ENCODE measurements at places on chromosomes 5 and 9. TPM values are rescaled to one million over a fixed set of nuclear protein-coding genes. Genes with fewer than 3 reads are reported as not detected.

DNA sequence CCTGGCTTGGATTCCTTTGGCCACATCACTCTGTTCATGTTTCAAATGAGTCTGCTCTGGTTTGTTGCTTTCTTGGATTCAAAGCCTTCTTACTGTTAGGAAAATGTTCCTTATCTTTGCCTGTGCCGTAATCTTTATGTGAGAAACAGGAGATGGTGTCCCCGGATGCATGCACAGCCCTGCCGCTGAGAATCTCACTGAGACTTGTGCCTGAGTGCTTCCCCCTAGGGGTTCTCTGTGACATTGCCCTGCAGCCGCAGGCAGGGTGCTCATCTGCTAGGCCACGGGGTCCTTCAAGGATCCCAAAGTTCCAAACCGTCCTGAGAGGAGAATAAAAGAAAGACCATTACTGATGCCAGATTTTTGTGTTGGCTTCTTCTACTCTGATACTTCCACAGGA, 81.4 kb upstream of the ANKRD55 start:
- peaks cover 6% of the 10 kb centered on the region for H3K4me1 ChIP-seq
- no peaks in the 10 kb centered on the region for H3K27me3 ChIP-seq
- no peak for DNase-seq
- H3K4me3 ChIP-seq = no peak overlapping the region

DNA sequence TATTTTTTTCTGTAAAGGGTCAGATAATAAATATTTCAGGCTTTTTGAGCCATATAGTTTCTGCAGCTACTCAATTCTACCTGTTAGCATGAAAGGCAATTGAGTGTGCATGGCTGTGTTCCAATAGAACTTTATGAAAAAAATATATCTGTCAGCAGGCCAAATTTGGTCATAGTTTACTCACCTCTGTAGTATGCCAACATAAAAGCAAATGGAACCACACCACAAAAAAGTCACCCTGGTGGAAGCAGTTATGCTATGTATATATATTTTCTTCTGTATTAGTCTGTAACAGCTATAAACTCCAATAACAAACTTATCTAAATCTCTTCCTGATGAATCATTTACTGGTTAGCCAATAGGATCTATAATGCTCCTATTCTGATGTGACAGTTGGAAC, 3.4 kb downstream of the SLC38A9 start:
- no peaks in the 10 kb centered on the region for H3K36me3 ChIP-seq
- no peaks in the 10 kb centered on the region for H3K27me3 ChIP-seq
- H3K27ac ChIP-seq = no peak overlapping the region
- H3K4me3 ChIP-seq = no peak overlapping the region
- H3K4me1 ChIP-seq = no peaks in the 10 kb centered on the region
- DNase-seq = no peak

GRCh38 chr5:151808451-151809169, 36.9 kb downstream of the G3BP1 start:
- no peak for DNase-seq
- H3K27ac ChIP-seq = no peak overlapping the region
- H3K36me3 ChIP-seq = no peaks in the 10 kb centered on the region
- no peaks in the 10 kb centered on the region for H3K27me3 ChIP-seq
- no peak overlapping the region for H3K4me3 ChIP-seq
- H3K4me1 ChIP-seq = no peaks in the 10 kb centered on the region

DNA sequence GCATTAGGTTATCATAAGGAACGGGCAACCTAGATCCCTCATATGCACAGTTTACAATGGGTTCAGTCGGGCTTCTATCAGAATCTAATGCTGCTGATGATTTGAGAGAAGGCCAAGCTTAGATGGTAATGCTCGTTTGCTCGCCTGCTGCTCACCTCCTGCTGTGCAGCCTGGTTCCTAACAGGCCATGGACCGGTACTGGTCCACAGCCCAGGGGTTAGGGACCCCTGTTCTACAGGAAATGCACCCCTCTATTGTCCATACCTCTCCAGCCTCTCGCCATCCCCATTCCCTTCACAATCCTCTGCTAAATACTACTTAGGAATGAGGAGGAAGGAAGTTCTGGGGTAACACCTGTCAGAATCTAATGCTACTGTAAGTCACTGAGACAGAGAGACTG, 75.1 kb downstream of the OXCT1 start:
- H3K27ac ChIP-seq = no peak overlapping the region
- H3K4me3 ChIP-seq = no peak overlapping the region
- no peaks in the 10 kb centered on the region for H3K27me3 ChIP-seq
- H3K4me1 ChIP-seq = no peaks in the 10 kb centered on the region

- H3K4me3 ChIP-seq = no peak overlapping the region
- H3K36me3 ChIP-seq = no peaks in the 10 kb centered on the region
- no peak for DNase-seq
- H3K27me3 ChIP-seq = no peaks in the 10 kb centered on the region
- H3K27ac ChIP-seq = no peak overlapping the region
- no peaks in the 10 kb centered on the region for H3K4me1 ChIP-seq
These were observed 183.8 kb upstream of the ITGA1 start for GRCh38 chr5:52603778-52604554.

DNA sequence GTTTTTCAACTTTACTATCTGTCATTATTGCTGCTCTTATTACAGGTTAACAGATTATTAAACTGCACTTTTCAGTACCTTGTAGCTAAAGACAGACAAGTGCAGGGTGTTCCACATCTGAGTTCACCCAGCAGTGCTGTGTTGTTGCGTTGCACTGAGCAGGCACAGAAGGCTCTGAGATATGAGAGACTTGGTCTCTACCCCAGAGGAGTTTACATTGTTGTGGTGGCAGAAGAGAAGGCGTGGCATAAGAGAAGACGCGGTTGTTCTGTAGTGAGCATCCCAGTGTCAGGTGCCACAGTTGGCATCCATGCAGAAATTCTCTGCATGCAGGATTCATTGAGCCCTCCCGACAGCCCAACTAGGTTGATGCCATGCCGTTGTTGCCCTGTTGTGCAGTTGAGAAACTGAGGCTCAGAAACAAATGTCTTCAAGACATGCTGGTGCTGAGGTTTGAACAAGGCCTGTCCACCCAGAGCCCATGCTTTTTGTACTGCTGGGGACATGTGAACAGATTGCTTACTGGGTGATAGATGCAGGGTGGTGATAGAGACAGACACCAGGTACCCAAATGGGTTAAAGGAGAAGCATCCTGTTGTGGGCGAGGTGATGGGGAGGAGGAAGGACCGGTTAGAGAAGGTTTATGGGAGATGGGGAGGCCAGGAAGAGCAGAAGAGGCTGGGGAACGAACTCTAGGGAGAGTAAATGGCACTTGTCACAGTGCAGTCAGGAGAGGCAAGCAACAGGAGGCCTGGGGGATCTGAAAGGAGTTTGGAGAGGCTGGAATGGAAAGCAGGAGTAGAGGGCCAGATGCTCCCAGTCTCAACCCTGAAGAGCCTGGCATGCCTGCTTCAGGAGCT, 8.2 kb downstream of the ABL1 start:
- no peaks in the 10 kb centered on the region for H3K36me3 ChIP-seq
- H3K4me1 ChIP-seq = peaks cover 17% of the 10 kb centered on the region
- no peak overlapping the region for H3K4me3 ChIP-seq
- H3K27ac ChIP-seq = peak overlapping the region; percentile 98
- no peaks in the 10 kb centered on the region for H3K27me3 ChIP-seq
- no peak for DNase-seq

- no peak overlapping the region for H3K4me3 ChIP-seq
- no peaks in the 10 kb centered on the region for H3K36me3 ChIP-seq
- H3K27ac ChIP-seq = no peak overlapping the region
- no peaks in the 10 kb centered on the region for H3K4me1 ChIP-seq
These were observed 41.7 kb upstream of the CLK4 start for GRCh38 chr5:178668579-178668978.

TMEM174 gene
- not detected for total RNA-seq

PCDHAC2 gene
- 1.4 TPM for total RNA-seq

CSF1R gene
- total RNA-seq = 32.9 TPM

LRRC19 gene
- not detected for total RNA-seq

Measured in uterus (tissue), 4 donors.